ENCODE measurements at places on chromosomes 2 and 18.

- no peak for DNase-seq
These were observed 151.4 kb downstream of the DYSF start for GRCh38 chr2:71604726-71605120.

DNA sequence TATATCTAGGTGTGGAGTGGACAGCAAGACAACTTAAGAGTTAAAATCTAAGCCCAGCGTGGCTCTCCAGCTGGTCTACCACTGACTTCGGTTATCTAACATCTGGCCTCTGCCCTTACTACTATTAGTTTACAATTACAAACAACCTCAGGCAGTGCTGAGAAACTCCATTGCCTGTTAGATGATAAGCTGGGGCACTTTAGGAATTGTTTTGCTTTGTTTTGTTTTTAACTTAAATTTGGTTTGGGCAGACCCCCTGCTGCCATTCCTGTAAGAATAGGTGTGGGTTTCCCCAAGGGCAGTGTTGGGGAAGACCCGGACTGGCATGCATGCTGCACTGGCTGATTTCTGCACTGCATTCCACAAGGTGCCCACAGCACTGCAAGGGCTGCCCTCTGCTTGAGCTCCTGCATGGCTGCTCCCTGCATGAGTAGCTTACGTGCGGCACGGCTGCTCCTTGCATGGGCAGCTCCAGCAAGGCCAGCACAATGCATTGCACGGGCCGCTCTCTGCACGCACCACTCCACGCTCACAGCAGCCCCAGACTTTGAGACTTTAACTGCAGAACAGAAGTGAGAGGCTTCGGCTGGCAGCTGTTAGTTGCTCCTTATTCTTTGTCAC lies 74.2 kb upstream of the SERTAD2 start:
- DNase-seq, result no peak

GRCh38 chr2:61421611-61422010 lies 49.3 kb downstream of the USP34 start:
- no peak for DNase-seq

- no peak for DNase-seq
These were observed 173.3 kb downstream of the TMEM247 start for GRCh38 chr2:46652514-46653170.

GRCh38 chr2:100803334-100803733 lies 16.6 kb upstream of the NPAS2 start:
- no peak for DNase-seq

GRCh38 chr2:175218551-175218950 lies 37.0 kb upstream of the ATP5MC3 start:
- DNase-seq, result no peak

- no peak for DNase-seq
These were observed 93.6 kb upstream of the FAM117B start for GRCh38 chr2:202541137-202541536.

GRCh38 chr2:123864416-123864815 lies 160.7 kb upstream of the CNTNAP5 start:
- no peak for DNase-seq
